ENCODE measurements at places on chromosomes 6 and 20.

GRCh38 chr6:27582928-27583725 lies 110.2 kb upstream of the ZNF184 start:
- DNase-seq, result no peak

DNA sequence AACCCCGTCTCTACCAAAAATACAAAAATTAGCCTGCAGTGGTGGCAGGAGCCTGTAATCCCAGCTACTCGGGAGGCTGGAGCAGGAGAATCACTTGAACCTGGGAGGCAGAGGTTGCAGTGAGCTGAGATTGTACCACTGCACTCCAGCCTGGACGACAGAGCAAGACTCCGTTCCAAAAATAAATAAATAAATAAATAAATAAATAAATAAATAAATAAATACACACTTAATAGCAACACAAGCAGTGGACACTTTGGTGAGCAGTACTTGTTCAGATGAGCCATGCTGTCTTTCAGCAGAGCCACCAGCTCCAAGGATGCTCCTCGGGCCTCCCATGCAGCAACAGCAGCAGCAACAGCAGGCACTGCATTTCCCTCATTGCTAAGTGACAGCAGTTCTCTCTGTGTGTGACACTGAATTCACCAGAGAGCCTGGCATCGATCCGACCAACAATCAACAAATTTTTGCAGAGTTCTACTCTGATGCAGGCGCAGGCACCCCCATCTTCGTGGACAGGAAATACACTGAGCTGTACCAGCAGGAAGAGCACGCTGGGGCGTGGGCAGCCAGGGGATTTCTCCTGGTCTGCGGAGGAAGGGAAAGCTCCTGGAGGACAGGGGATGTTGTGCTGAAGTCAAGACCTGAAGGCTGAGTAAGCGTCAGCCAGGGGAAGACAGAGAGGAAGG lies 54.0 kb upstream of the SNX9 start:
- DNase-seq, result no peak

- no peak for DNase-seq
Observed at GRCh38 chr20:57633945-57634491, 13.8 kb upstream of the ZBP1 start.

- no peak for DNase-seq
Observed at GRCh38 chr20:37119356-37120036, 23.7 kb upstream of the RBL1 start.

GRCh38 chr6:125117818-125118217 lies 35.8 kb upstream of the TPD52L1 start:
- no peak for DNase-seq

DNA sequence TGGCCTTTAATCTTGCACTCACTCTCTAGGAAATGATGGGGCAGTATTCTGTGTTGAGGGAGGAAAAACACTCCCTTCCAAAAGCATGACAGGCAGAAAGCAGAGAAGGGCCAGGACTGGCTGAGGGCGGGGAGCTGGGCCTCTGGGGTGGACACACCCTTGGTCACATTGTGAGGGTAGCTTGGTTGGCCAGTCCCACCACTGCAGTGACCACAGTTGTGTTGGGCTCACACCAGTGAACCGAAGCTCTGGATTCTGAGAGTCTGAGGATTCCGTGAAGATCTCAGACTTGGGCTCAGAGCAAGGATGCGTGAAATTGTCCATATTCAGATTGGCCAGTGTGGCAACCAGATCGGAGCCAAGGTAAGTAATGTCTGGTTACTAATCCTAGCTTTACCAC lies at the start of gene TUBB1:
TUBB1 (plus strand) TSS at position 213 of the 400 bp plus-strand sequence; CDS start at position 307, 94 bp downstream.
- DNase-seq, result no peak

DNA sequence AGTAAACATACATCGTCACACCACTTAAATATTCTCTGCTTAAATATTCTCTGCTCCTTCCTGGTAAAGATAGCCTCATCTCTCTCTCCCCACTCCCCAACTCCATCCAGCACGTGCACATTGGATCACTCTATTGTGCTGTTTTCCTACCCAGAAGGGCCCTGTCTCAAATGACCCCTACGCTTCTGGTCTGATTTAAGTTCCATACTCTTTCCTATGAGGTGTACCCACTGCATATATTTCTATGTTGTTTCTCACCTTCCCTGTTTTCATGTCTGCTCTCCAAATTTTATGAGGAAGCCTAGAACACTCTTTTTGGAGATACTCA lies 53.7 kb downstream of the HFE start:
- no peak for DNase-seq

DNA sequence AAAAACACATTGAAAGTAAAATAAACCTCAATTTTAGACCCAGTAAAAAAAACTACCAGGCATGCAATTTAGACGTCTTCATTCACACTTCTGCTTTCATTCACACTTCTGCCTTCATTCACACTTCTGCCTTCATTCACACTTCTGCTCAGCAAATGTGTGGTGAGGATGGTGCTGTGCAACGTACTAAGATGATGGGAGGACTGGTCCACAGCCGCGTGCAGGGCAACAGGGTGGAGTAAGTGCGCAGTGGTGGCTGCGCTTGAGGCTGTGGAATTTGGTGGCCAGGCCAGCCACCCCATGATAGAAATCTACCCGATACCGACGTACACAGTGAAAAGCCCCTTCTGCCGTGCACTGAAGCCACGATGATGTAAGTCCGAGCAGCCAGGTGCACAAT lies 114.3 kb upstream of the CD93 start:
- no peak for DNase-seq

GRCh38 chr6:46914279-46914810 lies 7.4 kb downstream of the ADGRF5 start:
- no peak for DNase-seq
